ENCODE measurements at places on chromosomes 16 and 17.

GRCh38 chr17:36550491-36551417 is 6.0 kb downstream of the GGNBP2 start:
- DNase-seq, result no peak

GRCh38 chr17:47731396-47731795 is 1.6 kb upstream of the TBX21 start:
- no peak for DNase-seq

DNA sequence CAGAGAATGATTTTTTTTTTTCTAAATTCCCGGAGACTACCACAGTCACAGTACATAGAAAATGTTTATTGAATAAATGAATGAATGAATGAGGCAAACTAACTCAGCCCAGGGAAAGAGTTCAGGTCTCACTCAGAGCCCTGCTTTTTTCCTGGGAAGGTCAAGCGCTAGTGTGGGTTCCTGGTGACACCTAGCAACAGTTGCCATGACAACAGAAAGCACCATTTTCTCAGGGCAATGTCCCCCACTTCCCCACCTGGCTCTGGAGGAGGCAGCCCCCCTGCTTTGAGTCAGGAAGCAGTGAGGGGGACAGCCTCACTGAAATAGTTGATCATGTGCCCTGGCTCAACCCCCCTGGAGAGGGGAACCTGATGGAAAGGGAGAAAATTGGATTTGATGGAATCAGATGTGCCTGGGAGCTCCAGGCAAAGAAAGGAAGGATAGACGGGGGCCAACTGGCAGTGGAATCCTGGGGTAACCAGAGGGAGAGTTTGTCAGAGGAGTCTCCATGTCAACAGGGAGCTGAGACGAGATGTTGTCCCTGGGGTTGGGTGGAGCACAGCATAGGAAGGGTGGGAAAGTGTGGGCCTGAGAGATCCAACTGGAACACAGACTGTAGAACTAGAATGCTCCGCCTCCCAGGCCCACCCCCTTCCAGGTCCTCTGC is 242.2 kb upstream of the CCL2 start:
- no peak for DNase-seq

- DNase-seq, result no peak
Observed at GRCh38 chr16:56726283-56726682, 3.6 kb upstream of the NUP93 start.

DNA sequence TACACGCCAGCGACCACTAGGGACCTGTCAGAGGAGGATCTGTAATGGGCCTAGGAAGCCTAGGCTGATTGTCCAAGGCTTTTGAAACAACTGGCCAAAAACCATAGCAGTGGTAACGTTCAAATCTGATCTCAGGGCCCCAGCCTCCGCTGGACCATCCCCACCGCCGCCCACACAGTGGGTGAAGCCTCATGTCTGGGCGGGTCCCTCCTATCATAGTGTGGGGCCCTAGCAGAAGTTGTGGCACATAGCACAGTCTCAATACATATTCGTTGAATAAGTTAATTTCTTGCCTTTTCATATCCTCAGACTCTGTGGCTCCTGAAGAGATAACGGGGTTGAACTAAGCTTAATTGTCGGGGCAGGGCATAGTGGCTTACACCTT is 818 bp downstream of the DPH1 start:
- DNase-seq, result no peak

GRCh38 chr16:680625-680945 is 375 bp downstream of the STUB1 start:
- no peak for DNase-seq

- DNase-seq, result no peak
Observed at GRCh38 chr16:82533189-82533588, 93.6 kb upstream of the CDH13 start.

- no peak for DNase-seq
Observed at GRCh38 chr16:84460406-84461028, 43.9 kb downstream of the MEAK7 start.

DNA sequence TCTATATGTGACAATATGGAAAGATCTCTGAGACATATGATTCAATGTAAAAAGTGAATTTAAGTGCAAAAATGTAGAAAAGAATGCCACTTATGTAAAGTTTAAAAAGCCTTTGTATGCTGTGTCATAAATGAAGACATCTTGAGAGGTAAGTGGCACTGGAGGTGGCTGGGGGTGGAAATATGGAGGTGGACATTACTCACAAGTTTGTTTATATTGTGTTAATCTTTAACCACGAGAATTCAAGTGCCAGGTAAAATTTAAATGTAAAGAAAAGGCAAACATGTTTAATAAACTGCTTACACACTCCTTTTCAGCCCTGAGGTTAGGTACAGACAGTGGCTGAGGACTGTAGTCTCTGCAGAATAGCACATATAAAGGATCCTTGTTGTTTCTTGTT is 235.1 kb downstream of the ABCC12 start:
- no peak for DNase-seq

DNA sequence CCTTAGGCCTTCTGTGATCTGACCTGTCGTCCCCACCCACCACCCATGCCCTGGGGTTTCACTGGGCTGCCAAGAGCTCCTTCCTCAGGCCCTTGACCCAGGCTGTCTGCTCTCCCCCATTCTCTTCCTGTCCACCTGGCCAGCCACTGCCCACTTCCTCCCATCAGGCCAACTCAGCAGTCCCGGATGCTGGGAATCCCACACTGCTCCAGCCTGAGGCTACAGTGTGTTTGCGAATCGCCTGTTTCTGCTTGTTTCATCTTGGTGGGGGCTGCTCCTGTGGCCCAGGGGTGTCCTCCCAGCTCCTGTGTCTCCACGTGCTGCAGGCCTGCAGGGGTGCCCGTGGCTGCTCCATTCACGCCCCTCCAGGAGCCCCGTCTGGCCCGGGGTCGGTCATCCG is 839 bp upstream of the METRN start:
- no peak for DNase-seq

- DNase-seq, result no peak
Observed at GRCh38 chr16:69794486-69794885, 32.4 kb downstream of the WWP2 start.

- DNase-seq, result no peak
Observed at GRCh38 chr16:24689128-24689527, 40.3 kb upstream of the TNRC6A start.

DNA sequence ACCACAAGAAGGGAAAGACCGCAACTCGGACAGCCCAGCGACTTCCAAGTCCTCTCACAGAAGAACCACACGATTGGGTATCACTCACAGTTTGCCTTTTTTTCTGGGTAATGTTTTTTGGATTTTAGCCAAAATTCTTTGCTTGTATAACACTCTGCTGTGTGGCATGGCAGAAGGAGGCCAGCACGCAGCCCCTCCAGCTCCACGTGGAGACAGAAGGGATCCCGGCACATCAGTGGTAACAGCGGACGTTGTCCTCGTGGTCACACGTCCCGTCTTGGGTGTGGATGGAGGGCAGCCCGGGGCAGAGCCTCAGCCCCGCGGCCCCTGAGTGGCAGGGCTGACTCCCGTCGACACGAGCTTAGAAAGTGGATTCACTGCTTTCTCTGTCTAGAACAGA is 69.1 kb downstream of the KLHDC4 start:
- no peak for DNase-seq

DNA sequence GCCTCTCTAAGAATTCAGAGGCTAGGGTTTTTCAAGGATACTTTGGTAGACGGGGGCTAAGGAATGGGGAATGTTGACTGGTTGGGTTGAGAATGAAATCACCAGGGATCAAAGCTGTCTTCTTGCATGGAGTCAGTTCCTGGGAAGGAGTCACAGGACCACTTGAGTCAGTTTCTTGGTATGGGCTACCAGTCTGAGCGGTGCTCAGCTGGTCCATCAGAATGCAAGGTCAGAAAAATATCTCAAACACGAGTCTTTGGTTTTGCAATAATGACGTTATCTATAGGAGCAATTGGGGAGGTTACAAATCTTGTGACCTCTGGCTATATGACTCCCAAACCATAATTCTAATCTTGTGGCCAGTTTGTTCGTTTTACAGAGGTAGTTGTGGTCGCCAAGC is 18.4 kb downstream of the CHD9NB start:
- no peak for DNase-seq

DNA sequence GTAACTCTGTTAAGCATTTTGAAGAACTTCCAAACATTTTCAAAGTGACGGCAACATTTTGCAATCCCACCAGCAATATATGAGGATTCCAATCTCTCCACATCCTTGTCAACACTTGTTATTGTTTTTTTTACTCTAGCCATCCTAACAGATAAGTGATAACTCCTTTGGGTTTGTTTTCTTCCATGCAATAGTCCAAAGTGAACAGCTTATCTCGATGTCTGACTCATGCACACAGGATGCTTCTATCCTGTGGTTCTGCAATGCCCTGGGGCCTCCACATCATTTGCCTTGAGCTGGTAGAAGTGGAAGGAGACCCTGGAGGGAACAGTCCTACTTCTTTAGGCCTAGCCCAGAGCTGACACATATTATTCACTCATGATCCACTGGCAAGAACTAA is 13.0 kb downstream of the TLE7 start:
- DNase-seq, result no peak

Data from stimulated activated CD4-positive, alpha-beta T cell treated with anti-CD3 and anti-CD28 coated beads, Interleukin-15, amount 100 ng/mL, for 1 hour (primary cell).